ENCODE measurements at places on chromosomes 6 and 20.
A peak's percentile ranks its signal among the peaks of the same experiment; 100 is the strongest.

GRCh38 chr6:16274483-16274882, 36.1 kb downstream of the GMPR start:
- DNase-seq: no peak

GRCh38 chr6:4008324-4009047, 70.5 kb downstream of the FAM217A start:
- DNase-seq: peak; percentile 61

- no peak for DNase-seq
Observed at GRCh38 chr6:19325335-19325789, 511.8 kb upstream of the ID4 start.

- DNase-seq: no peak
Observed at GRCh38 chr6:135044639-135045038, 10.0 kb downstream of the HBS1L start.

GRCh38 chr6:6439778-6440177, 119.3 kb upstream of the F13A1 start:
- no peak for DNase-seq

- DNase-seq: no peak
Observed at GRCh38 chr20:53071833-53072232, 99.7 kb downstream of the TSHZ2 start.

DNA sequence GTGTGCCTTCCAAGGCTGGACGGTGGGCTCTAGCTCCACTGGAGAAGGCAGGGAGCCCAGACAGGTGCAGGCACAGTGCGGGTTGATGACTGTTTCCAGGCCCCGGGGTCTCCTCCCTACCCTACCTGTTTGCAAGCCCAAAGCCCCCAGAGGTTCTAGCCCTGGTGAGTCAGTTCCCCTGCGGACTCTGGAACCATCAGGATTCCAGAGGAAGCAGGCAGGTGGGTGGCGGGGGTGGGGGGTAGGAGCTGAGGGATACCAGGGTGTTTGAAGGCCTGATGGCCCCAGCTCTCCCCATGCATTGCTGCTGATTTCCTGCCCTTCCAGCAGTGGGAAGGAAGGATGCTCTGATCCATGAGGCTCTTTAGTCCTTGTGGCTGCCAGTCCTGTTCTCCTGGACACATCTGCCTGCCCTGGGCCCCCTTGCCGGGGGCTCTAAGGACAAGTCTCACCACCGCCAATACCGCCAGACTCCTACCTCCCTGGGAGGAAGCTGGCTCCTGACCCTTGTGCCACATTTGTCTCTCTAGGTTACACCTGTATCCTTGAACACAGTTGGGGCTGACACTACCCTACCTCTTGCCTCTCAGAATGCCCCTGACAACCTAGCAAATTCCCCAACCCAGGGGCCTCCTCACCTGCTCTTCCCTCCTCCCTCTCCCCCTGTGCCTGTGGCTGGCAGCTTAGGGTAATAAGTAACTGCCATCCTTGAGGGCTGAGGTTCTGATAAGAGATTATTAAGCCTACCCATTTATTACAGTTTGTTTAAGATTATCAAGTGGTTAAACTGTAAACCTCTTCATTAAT, 21.7 kb downstream of the KCNK5 start:
- DNase-seq: no peak

- peak; percentile 42 for DNase-seq
Observed at GRCh38 chr6:40999569-40999968, 39.5 kb downstream of the UNC5CL start.
